Upper lobe of left lung (tissue), 6 donors: ENCODE measurements at places on chromosomes 3 and 15. TPM values are rescaled to one million over a fixed set of nuclear protein-coding genes. Genes with fewer than 3 reads are reported as not detected.

- no peaks in the 10 kb centered on the region for H3K27me3 ChIP-seq
- no peaks in the 10 kb centered on the region for H3K36me3 ChIP-seq
- no peak overlapping the region for H3K4me3 ChIP-seq
- H3K4me1 ChIP-seq: no peaks in the 10 kb centered on the region
- no peak overlapping the region for H3K27ac ChIP-seq
These were observed 38.0 kb downstream of the SUCNR1 start for GRCh38 chr3:151911462-151911861.

- H3K27ac ChIP-seq: peak overlapping the region; percentile 49
- H3K4me3 ChIP-seq: no peak overlapping the region
- H3K27me3 ChIP-seq: no peaks in the 10 kb centered on the region
- H3K36me3 ChIP-seq: no peaks in the 10 kb centered on the region
- no peak for DNase-seq
These were observed 107.1 kb downstream of the ATG7 start for GRCh38 chr3:11379238-11379823.

The SAMD7 gene
- not detected for total RNA-seq

The TRPM1 gene
- not detected for total RNA-seq

The SCN11A gene
- total RNA-seq: 0.10 TPM

The ATP13A5 gene
- 0.76 TPM for total RNA-seq
